ENCODE measurements at places on chromosomes 2 and 18.

GRCh38 chr2:73205611-73206010 lies 3.2 kb downstream of the NOTO start:
- no peak for DNase-seq

GRCh38 chr2:8648441-8649213 lies 33.2 kb upstream of the ID2 start:
- DNase-seq: no peak

DNA sequence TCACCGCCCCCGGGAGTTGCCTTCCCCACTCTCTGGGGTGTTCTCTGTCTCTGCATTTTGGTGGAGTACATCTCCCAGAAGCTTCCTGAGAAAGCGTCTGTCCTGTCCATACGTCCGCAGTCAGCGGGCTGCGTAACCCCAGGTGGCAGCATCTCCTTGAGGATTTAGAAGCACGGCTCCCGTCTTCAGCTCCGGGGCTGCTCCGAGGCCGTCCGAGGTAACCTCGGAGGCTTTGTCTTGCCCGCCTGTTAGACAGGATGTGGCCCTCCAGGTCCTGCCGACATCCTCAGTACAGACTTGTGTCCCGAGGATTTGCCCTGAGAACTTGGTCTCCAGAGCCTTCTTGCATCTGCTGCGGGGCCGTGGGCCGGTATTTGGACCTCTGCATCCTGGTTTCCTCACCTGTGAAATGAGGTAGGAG lies 58.4 kb downstream of the CTDP1 start:
- no peak for DNase-seq

GRCh38 chr2:182148344-182148743 lies 162.7 kb downstream of the PPP1R1C start:
- DNase-seq: no peak

- DNase-seq: no peak
Observed at GRCh38 chr2:61662990-61663389, 124.8 kb upstream of the XPO1 start.

DNA sequence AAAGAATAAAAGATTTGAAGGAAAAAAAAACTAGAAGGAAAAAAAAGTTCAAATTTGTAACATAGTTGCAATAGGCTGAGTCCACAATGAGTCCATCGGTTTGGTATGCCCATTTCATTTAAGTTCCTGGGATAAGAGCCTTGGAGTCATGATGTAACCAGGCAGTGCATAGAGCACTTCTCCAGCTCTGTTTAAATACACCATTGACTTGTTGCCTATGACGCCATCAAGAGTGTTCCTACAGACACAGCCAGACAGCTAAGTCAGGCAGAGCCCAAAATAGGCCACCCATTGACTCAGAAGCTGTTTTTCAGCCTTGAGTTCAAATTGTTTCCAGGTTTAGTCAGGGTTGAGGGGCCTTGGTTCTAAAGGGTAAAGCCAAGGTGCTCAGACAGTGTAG lies 44.9 kb downstream of the SOCS6 start:
- no peak for DNase-seq

GRCh38 chr2:120955427-120955826 lies 219.8 kb downstream of the GLI2 start:
- no peak for DNase-seq

DNA sequence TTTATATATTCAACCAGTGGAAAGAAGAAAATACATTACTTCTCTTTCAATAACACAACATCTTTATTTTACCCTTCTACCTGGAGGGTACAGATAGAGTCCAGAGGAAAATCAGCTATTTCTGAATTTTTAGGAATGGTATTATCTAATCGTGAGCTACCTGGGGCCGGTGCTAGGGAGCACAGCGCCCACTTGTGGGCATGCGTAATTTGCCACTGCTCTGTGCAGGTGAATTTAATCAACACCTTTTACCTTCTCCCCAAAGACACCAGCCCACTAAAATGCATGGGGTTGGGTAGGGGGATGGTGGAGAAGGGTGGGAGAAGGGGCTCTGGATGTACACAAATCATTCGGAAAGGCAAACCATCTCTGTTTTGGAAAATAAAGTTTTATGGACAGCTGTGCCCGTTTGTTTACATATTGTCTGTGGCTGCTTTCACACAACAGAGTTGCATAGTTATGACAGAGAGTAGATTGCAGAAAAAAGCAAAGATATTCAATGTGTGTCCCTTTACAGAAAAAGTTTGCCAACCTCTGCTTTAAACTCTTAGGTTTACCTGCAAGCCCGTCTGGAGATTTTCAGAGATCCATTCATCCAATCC lies 51.5 kb upstream of the DCC start:
- DNase-seq: no peak

GRCh38 chr2:75256485-75256884 lies 57.2 kb upstream of the TACR1 start:
- DNase-seq: no peak

DNA sequence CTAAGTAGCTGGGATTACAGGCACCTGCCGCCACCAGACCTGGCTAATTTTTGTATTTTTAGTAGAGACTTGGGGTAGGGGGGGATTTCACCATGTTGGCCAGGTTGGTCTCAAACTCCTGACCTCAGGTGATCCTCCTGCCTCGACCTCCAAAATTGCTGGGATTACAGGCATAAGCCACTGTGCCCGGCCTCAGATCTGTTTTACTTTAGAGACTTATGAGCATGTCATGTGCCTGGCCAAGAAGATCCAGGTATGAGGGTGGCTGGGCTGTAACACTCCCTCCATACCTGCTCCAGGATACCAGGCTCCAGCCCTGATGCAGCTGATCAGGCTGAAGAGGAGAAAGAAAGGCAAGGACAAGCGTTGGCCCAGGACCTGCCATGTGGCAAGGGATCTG lies 125.0 kb downstream of the LPIN1 start:
- DNase-seq: no peak

GRCh38 chr18:72207280-72207679 lies 336.9 kb downstream of the CBLN2 start:
- DNase-seq: no peak

DNA sequence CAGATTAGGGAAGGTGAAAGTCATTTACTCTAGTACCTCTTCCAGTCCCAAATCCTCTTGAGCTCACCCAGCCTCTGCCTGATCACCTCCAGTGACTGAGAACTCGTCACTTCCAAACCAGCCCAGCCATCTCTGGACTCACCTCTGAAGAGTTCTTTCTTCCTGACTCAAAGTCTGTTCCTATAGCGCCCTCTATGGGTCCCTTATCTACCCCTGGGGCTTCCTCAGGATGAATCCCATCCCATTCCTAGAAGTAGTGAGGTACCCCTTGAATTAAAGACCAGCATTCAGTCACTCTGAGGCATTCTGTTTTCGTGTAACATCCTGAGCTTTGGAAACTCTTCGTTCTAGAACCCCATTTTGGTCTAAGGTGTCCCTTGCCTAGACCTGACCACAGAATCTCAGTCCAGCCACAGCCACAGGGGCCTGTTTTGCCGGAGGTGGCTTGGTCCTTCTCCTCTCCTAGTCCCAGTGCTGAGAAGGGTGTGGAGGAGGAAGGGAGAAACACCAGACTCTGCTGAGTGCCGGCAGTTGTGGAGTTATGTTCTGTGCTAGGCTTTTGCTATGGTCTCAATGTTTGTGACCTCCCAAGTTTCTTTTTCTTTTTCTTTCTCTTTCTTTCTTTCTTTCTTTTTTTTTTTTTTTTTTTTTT lies 32.7 kb downstream of the SIX3 start:
- DNase-seq: no peak

GRCh38 chr2:232731470-232731869 lies 34.3 kb downstream of the GIGYF2 start:
- DNase-seq: no peak

DNA sequence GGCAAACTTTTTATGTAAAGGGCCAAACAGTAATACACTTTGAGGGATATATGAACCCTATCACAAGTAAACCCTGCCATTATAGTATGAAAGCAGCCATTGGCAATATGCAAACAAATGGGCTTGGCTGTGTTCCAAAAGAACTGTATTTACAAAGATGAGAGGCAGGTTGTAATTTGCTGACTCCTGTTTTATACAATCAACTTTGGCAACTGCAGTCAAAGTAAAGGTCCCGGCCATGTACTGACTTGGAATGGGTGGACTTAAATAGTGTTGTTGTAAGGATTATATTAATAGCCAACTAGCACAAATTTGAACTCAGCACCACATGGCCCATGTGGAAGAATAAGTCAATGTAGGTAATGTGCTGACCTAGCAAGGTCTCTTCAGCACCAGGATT lies 223.4 kb downstream of the WDPCP start:
- DNase-seq: no peak

GRCh38 chr2:161170958-161171932 lies 11.0 kb downstream of the TANK start:
- DNase-seq: peak; percentile 42

- no peak for DNase-seq
Observed at GRCh38 chr18:13447621-13448334, 229.2 kb downstream of the LDLRAD4 start.

GRCh38 chr18:39168723-39169122 lies 1603.1 kb upstream of the CELF4 start:
- DNase-seq: no peak

DNA sequence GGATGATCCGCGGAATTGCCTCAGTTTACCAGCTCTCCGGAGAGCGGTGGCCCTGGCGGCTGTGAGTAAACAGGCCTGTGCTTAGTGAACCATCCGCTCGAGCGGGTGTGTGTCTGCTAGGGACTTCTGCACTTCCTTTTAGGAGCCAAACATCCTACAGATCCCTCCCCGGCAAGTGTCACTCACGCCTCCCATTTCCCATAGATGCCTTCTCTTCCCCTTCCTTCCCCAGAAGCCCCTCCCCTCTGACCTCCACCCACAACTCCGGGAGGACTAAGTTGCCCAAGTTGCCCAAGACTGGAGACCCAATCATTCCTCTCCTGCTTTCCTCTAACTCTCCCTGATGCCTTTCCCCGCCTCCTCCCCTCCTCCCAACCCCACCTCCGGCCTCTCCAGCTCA lies 2.9 kb downstream of the C1QL2 start:
- DNase-seq: no peak

- DNase-seq: no peak
Observed at GRCh38 chr18:59114160-59114559, 25.5 kb upstream of the SEC11C start.

GRCh38 chr18:48408727-48409590 lies at the start of gene ZBTB7C:
TSS of gene ZBTB7C (minus strand) at chr18:48409383.
- no peak for DNase-seq

GRCh38 chr18:74251297-74252038 lies 40.3 kb downstream of the CYB5A start:
- peak; percentile 7 for DNase-seq

GRCh38 chr2:19114126-19114525 lies 244.3 kb downstream of the OSR1 start:
- DNase-seq: no peak

GRCh38 chr2:238820916-238821315 lies 27.0 kb upstream of the TWIST2 start:
- DNase-seq: no peak

- DNase-seq: no peak
Observed at GRCh38 chr2:123495241-123495640, 529.8 kb upstream of the CNTNAP5 start.

DNA sequence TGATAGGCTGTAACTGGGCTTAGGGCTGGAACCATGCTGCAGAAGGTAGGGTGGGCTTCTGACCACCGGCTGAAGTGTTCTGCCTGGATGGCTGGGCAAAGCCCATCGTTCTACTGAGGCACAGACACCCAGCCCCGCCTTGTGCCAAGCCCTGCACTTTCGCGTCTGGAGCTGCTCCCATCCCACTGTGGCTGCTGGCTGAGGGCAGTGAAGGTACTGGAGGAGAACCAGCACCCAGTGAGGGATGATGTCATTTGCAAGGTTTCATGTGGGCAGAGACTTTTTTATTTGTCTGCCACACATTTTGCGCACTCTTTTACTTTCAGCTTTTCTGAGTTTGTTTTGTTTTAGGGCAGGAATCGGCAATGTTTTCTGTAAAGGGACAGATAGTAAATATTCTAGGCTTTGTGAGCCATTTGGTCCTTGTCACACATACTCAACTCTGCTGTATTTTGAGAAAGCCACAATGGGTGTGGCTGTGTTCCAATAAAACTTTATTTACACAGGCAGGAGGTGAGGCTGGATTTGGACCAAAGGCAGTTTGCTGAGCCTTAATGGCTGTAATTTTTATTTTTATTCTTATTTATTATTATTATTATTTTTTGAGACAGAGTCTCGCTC lies 85.6 kb downstream of the ASB1 start:
- no peak for DNase-seq

DNA sequence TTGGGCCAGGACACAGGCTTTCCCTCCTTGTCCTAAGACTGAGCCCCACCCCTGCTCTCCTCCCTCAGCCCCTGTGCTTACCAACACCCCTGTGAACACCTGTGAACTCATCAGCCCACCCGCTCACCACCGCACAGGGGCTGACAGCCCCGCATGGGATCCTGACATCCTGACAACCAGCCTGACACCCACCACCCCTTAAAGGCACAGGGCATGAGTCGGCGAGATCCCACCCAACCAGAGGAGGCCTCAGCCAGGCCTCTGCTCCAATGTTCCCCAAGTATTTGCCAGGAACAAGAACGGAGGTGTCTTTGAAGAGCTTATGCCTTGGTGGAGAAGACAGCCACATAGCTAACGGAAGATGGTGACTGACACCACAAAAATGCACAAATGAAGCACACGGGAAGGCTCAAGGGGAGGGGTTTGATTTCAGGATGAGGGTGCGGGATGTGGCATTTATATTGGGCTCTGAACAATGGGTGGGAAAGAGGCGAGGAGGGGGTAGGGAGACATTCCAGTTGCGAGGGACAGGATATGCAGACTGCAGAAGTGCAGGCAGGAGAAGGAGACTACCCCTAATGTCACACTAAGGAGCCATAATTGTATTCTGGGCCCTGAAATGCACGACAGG lies 11.0 kb downstream of the RAB11FIP5 start:
- DNase-seq: no peak

GRCh38 chr18:36120297-36120696 lies 8.8 kb downstream of the SLC39A6 start:
- DNase-seq: no peak

- DNase-seq: no peak
Observed at GRCh38 chr2:165594231-165594934, 124.9 kb downstream of the CSRNP3 start.

DNA sequence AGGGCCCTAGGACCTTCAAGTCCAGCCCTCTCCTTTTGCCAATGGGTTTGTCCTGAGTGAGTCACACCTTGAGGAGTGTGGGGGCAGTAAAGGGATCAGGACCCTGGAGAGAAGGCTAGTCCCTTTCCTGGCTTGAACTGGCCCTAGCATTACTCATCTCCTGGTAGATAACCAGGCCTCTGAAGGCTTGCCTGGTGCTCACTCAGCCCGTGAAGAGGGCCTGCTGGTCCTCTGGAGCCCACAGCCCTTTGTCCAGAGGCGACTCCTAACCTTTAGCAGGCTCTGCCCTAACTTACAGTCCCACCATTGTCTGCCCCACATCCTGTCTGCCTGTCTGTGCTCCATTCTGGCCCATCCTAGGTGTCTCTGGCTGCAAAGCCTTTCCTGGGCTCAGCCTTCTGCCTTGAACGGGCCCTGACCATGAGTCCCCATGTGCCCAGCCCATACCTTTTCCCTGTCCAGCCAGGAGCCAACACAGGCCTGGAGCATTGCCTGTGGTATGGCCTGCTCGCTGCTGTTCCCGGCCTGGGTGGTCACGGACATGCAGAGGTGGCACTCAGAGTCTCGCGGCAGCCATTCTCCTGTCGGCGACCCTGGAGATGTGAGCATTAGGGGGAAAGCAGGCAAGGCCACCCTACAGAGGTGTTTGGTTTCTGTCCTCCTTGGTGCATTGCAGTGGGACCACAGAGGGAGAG lies 5.0 kb downstream of the SFTPB start:
- DNase-seq: no peak

GRCh38 chr2:105328281-105329196 lies 996 bp downstream of the TGFBRAP1 start:
- DNase-seq: no peak

Data from SIG-M5 (cell line).